RCC 7860 (cell line): ENCODE measurements at places on chromosomes 3 and 15.
A peak's percentile ranks its signal among the peaks of the same experiment; 100 is the strongest.

DNA sequence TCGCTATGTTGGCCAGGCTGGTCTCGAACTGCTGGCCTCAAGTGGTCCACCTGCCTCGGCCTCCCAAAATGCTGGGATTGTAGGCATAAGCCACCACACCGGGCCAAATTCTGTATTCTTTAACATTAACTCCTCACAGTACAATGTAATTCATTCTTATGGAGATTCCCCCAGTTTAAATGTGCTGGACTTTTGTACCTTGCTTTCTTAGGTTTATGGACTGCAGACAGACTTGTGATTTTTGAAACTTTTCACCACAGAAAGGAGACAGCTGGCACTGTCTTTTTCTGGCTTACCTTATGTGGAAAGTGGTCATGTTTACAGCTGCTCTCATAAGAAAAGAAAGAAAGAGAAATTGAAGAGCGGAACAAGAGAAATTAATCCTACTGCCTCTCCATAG is 103.8 kb downstream of the IQCH start:
- no peak for DNase-seq

DNA sequence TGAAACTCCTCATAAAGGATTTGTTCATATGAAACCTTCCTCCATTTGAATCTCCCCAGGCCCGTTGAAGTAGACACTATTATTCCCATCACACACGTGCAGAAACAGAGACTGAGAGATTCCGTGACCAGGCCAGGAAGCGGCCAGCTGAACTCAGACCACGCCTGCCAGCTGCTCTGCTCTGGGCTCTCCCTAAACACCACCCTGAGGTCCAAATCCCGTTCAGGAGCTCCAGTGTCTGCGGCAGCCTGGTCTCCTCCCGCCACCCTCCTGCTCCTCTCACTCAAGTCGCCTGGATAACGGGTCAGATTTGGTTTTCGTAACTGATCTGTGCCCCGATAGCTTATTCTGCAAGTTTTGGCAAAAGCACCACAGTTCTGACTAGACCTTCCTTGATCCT is 53.6 kb upstream of the SNRPA1 start:
- no peak for DNase-seq

GRCh38 chr3:50242851-50243542 is 7.0 kb downstream of the GNAI2 start:
- DNase-seq, result peak; percentile 72

DNA sequence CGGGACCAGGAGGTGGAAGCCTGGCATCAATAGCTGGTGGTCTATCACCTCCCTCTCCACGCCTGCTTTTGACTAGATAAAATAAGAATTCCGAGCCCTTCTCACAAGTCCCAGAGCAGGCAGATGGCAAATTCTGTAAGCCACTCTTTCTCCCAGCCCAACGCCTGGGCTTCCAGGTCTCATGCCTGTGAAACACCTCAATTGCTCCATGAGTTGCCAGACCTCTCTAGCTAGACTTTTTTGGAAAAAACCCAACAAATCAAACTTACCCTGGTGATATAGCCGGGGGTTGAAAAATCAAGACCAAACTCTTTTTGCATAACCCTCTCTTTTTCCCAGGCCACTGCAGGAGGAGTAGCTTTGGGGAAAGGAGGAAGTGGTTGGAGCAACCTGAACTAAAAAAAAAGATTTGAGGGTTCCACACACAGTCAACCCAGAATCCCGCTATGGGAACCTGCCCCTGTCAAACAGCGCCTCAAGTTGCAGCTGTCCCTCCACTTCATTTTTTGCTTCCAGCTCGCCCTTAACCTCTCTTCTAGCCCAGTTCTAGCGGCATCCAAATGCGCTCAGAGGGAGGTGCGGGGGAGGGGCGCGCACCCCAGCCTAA is 7.0 kb downstream of the BHLHE40 start:
- DNase-seq, result no peak

GRCh38 chr15:99010768-99011167 is 3.2 kb upstream of the PGPEP1L start:
- no peak for DNase-seq

DNA sequence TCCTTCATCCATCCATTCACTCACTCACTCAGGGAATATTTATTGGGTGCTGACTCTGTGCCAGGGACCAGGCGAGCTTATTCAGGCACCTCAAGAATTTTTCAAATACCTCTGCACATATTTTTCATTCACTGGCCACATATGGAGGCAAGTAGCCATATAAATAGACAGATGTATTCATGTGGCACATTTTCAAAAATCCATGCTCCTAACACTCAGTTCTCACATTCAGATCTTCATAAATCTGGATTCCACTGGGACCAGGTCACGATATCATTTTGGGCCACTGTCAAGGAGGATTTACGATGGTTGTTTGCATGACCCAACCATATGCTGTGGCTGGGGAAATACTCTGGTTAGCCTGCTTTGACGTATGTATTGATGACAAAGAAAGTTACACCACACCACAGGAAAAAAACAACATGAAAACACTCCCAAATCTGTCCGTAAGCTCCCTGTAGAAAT is 241.8 kb upstream of the LRTM1 start:
- peak; percentile 91 for DNase-seq
